ENCODE measurements at places on chromosomes 11 and 22.

DNA sequence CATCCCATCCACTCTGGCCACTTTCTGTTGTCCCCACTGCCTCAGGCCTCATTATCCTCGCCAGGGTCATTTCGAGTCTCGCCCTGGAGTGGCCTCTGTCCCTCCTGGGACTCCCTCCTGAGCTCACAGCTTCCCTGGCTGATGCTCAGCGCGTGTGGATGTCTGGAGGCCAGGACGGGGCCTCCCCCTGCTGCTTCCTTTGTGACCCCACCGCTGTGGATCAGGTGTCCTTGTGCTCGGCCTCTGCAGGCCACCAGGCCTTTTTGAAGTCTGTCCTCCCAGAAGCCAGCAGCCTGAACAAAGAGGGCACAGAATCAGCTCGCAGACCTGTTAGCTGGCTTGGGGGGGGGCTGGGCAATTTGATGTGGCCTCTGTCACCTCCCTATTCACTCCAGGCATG lies 13.5 kb downstream of the CBX6 start:
- DNase-seq, result no peak

- no peak for DNase-seq
Observed at GRCh38 chr22:45510376-45511232, 7.9 kb downstream of the FBLN1 start.

DNA sequence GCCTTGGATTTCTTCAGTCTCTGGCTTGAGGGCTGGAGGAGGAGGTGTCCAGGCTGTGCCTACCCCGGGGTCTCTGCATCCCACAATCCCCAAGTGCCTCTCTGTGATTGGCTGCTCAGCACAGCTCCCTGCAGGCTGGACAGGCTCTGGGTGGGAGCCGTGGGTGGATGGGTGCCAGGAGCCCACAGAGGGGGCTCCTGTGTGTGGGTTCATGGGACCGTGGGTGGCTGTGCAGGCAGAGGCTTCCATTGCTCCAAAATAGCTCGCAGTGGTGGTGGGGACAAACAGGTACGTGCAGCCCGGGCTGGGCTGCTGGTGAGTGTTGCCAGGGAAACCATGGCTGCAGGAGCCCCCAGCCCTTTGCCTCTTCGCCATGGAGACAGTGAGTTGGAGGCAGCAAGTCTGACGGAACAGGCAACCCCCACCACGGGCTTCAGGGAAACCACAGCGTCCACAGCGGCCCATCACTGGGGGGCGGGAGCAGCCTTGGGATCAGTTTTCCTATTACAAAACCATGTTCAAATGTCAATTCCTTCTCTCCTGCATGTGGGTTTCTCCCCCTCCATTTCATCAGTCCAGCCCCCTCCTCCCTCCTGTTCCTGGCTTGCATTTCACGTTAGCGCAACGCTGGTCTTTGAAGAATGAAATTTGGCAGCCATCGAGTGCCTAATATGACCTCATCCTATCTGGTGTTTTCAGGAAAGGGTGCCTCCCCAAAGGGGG lies 155.2 kb downstream of the TRIM29 start:
- no peak for DNase-seq

DNA sequence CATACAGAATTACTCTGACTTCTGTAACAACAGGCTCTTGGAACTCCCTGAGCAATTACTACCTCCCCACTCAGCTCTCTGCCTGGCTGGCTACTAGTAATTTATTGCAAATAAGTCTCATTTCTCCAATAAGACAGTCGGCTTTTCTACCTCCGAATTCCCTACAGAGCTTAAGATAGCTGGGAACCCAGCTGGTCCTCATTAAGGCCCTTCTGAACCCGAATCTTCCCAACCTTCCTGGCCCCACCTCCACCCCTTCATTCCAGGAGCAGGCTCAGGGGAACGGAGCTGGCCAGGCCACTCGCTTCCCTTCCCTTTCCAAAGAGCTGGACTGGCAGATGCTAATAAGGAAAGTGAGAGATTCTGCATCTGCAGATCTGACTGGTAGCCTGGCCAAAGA lies 21.6 kb downstream of the TMPRSS5 start:
- DNase-seq, result no peak

DNA sequence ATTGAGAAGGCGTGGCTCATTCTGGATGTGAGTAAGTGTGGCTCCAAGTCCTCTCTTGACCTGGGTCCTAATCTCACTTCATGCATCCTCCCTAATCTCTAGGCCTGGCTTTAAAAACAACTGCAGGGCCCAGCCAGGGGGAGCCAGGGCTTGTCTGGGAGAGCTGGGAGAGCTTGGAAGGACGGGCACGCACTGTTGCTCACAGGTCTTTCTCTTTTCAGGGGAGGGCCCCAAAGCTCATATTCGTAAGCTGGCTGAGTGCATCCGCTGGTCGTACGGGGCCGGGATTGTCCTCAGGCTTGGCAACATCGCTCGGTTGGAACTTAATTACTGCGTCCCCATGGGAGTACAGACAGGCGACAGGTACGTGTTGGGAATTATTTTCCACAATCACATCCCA lies 34.1 kb upstream of the PARVB start:
- DNase-seq, result no peak

GRCh38 chr22:36762687-36763260 lies 13.1 kb downstream of the IFT27 start:
- no peak for DNase-seq

- DNase-seq, result no peak
Observed at GRCh38 chr22:37369483-37369882, 57.8 kb downstream of the ELFN2 start.

DNA sequence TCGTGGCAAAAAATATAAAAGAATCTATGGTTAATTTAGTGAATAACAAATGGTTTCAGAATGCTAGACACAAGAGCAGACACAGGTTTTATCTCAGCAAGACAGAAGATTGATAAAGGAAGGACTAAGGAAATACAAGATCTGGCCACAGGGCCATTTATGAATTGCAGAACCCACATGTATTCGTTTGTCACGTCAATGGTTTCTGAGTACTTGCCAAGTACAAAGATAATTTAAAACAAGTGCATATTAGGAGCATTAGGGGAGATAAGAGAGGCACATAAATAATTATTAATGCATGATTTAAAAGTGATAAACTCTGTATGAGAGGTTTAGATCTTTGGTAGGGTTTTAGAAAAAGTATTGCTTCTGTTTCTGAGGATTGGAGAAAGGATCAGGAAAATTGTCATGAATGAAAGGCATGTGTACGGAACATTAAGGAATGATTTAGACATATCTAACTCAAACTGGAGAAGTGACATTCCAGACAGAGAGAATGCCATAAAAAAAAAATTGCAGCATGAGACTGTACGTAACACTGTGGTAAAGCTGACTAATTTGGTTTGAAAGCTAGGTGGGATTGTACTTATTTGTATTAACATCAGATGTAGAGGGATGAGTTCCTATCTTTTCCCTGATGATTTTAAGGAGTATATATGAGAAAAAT lies 727.1 kb downstream of the NELL1 start:
- DNase-seq, result no peak

DNA sequence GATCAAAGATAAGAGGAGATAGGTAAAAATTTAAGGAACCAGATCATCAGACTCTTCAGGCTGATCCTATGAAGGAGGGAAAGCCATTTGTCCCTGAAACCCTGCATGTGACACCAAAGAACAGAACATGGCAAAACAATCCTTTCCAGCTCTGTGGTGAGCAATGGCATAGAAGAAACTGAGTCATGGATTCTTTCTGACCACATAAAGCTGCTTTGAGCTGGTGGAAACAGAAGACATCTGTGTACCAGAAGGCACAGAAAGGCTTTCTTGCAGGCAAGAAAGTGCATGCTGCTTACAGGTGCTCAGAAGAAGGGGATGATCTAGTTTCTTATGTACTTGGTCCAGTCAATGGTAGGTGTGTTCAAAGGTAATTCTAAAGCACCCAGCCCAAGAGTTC lies 45.0 kb upstream of the APOA1 start:
- DNase-seq, result no peak

- no peak for DNase-seq
Observed at GRCh38 chr11:119666061-119666460, 62.9 kb downstream of the NECTIN1 start.

DNA sequence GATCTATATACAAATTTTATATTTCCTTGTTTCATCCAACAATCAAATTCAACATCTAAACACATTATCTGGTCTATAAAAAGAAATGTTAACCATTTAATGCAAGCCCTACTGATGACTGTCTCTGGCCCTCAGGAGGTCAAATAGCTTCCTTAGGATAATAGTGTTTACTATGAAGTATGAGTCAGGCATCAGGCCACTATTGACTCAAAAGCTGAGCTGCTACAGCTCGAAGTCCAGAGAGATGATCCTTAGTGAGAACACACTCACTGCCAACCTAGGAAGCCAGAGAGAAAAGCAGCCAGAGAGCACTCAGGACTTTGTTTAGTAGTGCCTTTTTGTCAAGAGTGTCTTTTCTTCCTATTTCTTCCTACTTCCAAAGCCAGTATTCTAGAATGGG lies 171.8 kb downstream of the SOX6 start:
- DNase-seq, result no peak

- DNase-seq, result no peak
Observed at GRCh38 chr22:24443668-24444067, 16.3 kb downstream of the ADORA2A start.

GRCh38 chr11:61117168-61117520 lies 14.9 kb downstream of the CD5 start:
- DNase-seq, result no peak

GRCh38 chr11:44740967-44741366 lies 14.2 kb downstream of the TSPAN18 start:
- no peak for DNase-seq

DNA sequence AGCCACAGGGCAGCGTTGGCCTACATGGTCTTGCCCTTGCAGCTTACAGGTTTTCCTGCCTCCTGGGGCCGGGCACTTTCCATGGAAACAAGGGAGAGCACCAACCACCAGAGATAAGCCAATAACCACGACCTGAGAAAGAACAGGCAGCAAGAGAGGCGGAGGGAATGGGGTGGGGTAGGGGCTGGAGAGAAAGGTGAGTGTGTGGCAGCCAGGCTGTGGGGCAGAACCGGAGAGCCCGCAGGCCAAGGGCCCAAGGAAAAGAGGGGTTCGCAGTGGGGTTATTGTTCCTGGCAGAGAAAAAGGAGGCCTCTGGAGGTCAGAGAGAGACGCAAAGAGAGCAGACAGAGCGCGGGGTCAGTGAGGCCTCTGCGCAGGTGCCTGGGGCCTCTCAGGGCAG lies 33.2 kb downstream of the LRRC74B start:
- DNase-seq, result no peak

- DNase-seq, result peak; percentile 61
Observed at GRCh38 chr11:2271077-2271326, 614 bp upstream of the ASCL2 start.

- DNase-seq, result no peak
Observed at GRCh38 chr11:75811485-75811884, 3.5 kb upstream of the UVRAG start.

GRCh38 chr22:35465109-35465701 lies 65.3 kb downstream of the MCM5 start:
- no peak for DNase-seq

- no peak for DNase-seq
Observed at GRCh38 chr11:8263109-8263768, 439 bp downstream of the LMO1 start.

DNA sequence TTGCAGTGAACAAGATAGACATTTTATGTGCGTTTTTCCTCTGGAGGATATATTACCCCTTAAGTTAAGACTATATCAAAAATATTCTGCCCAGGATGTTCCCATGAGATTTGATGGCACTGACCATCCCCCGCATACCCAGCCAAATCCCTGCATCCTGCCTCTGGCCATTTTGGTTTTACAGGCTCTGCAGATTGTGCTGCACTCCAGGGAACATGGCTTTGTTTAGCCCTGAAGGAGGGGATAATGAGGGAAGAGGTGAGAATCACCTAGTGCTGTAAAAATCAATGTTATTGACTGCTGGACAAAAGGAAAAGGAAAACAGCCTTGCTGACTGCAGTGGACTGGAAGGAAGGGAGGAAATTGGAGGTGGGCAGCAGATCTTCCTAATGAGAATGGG lies 717.4 kb downstream of the DLG2 start:
- no peak for DNase-seq

GRCh38 chr11:35822815-35823495 lies 120.9 kb upstream of the LDLRAD3 start:
- no peak for DNase-seq

DNA sequence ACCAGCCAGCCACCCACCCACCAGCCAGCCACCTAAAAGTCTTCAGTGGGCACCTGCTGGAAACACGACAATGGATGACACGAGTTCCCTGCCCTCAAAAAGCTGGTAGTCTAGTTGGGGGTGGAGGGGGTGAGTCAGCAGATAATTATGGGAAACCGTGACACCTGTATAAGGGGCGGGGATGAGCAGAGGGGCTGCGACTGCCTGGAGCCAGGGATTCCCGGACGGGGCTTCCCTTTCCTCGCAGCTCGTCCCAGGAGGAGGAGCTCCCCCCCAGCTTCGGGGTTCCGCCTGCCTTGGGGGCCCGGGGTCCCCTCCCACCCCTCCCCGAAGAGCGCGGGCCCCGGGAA lies 2.3 kb upstream of the RTN4RL2 start:
- no peak for DNase-seq

- no peak for DNase-seq
Observed at GRCh38 chr11:12032968-12033367, 24.5 kb upstream of the DKK3 start.

- no peak for DNase-seq
Observed at GRCh38 chr11:6650980-6651379, 4.6 kb downstream of the DCHS1 start.

GRCh38 chr22:43288807-43289420 lies 54.3 kb downstream of the SCUBE1 start:
- DNase-seq, result no peak

GRCh38 chr11:46484101-46484500 lies 92.5 kb upstream of the CHRM4 start:
- DNase-seq, result no peak

GRCh38 chr11:15161790-15162189 lies 47.1 kb downstream of the INSC start:
- DNase-seq, result no peak

GRCh38 chr11:126138636-126139035 lies 72.8 kb downstream of the RPUSD4 start:
- no peak for DNase-seq

GRCh38 chr11:31325160-31325559 lies 44.4 kb downstream of the DCDC1 start:
- DNase-seq, result no peak

DNA sequence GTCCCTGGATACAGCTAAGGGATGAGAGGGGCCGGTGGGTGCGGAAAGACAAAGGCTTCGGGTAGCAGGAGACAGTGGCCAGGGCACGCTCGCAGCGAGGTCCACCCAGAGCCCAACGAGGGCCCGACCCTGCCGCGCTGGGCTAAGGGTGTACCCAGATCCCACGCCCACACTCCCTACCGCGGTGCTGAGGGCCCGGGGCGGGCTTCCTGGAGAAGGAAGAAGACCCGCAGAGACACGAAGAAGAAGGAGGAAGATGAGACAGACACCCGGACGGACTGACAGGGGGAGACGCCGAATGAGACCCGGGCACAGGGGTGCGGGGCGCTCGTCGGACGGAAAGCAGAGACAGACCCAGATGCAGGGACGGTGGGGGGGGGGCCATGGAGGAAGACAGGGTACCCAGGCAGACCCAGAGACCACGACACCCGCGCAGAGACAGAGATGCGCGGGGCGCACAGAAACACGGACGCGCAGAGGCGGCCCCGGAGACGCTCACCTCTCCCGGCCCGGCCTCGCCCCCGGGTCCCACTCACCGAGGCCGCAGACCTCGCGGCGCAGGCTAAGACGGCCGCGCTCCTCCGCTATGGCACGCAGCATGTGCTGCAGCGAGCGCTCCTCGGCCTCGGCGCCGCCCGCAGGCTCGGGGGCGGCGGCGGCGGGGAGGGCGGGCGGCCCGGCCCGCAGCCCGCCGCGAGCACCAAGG lies 437 bp downstream of the KIAA0930 start:
- DNase-seq, result no peak

Measured in stimulated activated CD8-positive, alpha-beta memory T cell treated with anti-CD3 and anti-CD28 coated beads, Interleukin-4, amount 100 ng/mL, for 4 hours (primary cell).